ENCODE measurements at places on chromosomes 5 and 9. TPM values are rescaled to one million over a fixed set of nuclear protein-coding genes. Genes with fewer than 3 reads are reported as not detected.

The FRRS1L gene
- 0.37 TPM for polyA plus RNA-seq

The IFNK gene
- not detected for polyA plus RNA-seq

The ARSB gene
- 7.4 TPM for polyA plus RNA-seq

The NIM1K gene
- polyA plus RNA-seq, result not detected

The SLC36A2 gene
- polyA plus RNA-seq, result not detected
